ENCODE measurements at places on chromosomes 2 and 18. TPM values are rescaled to one million over a fixed set of nuclear protein-coding genes. Genes with fewer than 3 reads are reported as not detected.

Gene ZEB2
- total RNA-seq, result 8.3 TPM

Gene SCN9A
- total RNA-seq, result 1.9 TPM

Gene CD8A
- 0.32 TPM for total RNA-seq

Gene SPHKAP
- not detected for total RNA-seq

Gene ASB18
- not detected for total RNA-seq

Gene AGXT
- not detected for total RNA-seq

Gene PPP1R7
- 58.0 TPM for total RNA-seq

Gene LHCGR
- total RNA-seq, result not detected

Gene ELOA2
- not detected for total RNA-seq

Gene IL1F10
- total RNA-seq, result not detected

Gene KLHL41
- 0.13 TPM for total RNA-seq

Gene PRKD3
- 17.6 TPM for total RNA-seq

Gene TMEM178A
- 0.08 TPM for total RNA-seq

Gene SAG
- total RNA-seq, result not detected

Gene TTR
- total RNA-seq, result 0.30 TPM

Gene CFAP221
- total RNA-seq, result 0.38 TPM
